ENCODE measurements at places on chromosomes 1 and 21.

DNA sequence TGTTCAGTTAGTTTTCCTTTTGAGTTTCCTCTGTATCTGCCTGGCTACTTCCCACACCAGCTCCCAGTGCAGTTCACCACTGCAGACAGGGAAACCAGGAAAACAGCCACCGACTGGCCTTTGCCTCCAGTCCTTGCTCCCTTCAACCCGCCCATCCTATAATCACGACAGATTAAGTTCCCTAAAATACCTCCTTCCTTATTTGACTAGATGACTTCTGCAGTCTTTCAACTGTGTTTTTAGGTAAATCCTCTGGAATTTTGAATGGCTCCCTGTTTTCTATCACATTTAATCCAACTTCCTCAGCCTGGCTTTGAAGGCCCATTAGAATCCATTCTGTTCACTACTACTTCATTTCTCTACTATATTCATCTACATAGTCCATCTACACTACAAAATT is 37.6 kb downstream of the BEND5 start:
- H3K27me3 ChIP-seq, result no peaks in the 10 kb centered on the region
- H3K27ac ChIP-seq, result no peak overlapping the region

- no peaks in the 10 kb centered on the region for H3K36me3 ChIP-seq
- no peaks in the 10 kb centered on the region for H3K4me1 ChIP-seq
- no peaks in the 10 kb centered on the region for H3K27me3 ChIP-seq
- H3K4me3 ChIP-seq, result no peak overlapping the region
- no peak for DNase-seq
These were observed 257.9 kb upstream of the AJAP1 start for GRCh38 chr1:4396551-4396950.

DNA sequence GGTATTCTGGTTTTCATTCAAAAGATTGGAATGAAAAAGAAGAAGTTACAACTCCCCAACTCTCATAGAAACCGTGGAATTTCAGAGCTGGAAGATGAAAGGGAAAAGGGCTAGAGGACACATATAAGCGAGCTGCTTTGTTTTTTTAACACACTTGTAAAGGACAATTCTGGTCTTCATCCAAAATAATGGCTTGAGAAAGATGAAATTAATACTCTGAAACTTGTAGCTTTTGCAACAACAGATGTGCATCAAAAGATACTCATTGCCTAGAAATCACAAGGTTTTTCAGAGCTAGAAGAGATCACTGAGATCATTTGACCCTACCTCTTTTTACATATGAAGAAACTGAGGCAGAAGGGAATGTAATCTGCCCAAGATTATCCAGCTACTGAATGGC is 25.6 kb downstream of the NR5A2 start:
- no peak for DNase-seq
- H3K36me3 ChIP-seq, result no peaks in the 10 kb centered on the region
- no peak overlapping the region for H3K4me3 ChIP-seq
- H3K27ac ChIP-seq, result no peak overlapping the region
- no peaks in the 10 kb centered on the region for H3K4me1 ChIP-seq
- no peaks in the 10 kb centered on the region for H3K27me3 ChIP-seq

DNA sequence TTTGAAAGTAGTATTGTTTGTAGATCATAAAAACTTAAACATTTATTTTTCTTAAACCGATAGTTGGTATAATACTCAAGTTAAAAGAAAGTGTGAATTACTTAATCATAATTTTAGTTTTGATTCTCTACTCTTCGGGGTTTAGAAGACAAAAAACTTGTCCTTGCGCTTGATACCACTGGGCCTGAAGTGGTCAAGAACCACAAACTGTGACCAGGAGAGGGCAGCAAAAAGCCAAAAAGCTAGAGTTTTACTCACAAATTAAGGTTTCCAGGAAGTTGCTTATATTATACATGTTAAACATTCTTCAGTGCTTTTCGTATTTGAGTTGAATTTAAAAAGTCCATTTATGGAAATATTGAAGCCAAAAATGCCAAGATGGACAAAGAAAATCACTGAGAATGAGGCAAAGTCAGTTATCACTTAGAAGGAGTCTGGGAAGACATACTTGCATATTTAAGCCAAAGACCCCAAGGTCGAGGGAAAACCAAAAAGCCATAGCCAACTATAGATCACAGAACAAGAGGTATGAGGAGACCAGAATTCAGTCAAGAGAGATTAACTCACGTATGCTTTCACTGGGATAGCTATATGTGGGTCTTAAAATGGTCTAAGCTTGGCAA is 34.2 kb downstream of the EFCAB7 start:
- DNase-seq, result no peak
- H3K4me3 ChIP-seq, result no peak overlapping the region
- H3K27me3 ChIP-seq, result no peaks in the 10 kb centered on the region
- H3K4me1 ChIP-seq, result no peaks in the 10 kb centered on the region
- H3K27ac ChIP-seq, result no peak overlapping the region

- peaks cover 5% of the 10 kb centered on the region for H3K4me1 ChIP-seq
- no peaks in the 10 kb centered on the region for H3K36me3 ChIP-seq
- no peak overlapping the region for H3K4me3 ChIP-seq
- no peak for DNase-seq
- H3K27me3 ChIP-seq, result no peaks in the 10 kb centered on the region
These were observed 3.2 kb upstream of the C1orf74 start for GRCh38 chr1:209787551-209787950.

DNA sequence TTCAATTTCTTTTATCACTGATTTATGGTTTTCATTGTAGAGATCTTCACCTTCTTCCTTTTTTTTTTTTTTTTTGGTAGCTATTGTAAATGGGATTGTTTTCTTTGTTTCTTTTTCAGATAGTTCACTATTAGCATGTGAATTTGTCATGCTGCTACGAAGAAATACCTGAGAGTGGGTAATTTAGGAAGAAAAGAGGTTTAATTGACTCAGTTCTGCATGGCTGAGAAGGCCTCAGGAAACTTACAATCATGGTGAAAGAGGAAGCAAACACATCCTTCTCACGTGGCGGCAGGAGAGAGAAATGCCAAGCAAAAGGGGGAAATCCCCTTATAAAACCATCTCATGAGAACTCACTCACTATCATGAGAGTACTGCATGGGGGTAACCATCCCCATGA is 66.4 kb downstream of the DAB1 start:
- no peaks in the 10 kb centered on the region for H3K4me1 ChIP-seq
- no peaks in the 10 kb centered on the region for H3K27me3 ChIP-seq
- no peak for DNase-seq
- H3K4me3 ChIP-seq, result no peak overlapping the region

DNA sequence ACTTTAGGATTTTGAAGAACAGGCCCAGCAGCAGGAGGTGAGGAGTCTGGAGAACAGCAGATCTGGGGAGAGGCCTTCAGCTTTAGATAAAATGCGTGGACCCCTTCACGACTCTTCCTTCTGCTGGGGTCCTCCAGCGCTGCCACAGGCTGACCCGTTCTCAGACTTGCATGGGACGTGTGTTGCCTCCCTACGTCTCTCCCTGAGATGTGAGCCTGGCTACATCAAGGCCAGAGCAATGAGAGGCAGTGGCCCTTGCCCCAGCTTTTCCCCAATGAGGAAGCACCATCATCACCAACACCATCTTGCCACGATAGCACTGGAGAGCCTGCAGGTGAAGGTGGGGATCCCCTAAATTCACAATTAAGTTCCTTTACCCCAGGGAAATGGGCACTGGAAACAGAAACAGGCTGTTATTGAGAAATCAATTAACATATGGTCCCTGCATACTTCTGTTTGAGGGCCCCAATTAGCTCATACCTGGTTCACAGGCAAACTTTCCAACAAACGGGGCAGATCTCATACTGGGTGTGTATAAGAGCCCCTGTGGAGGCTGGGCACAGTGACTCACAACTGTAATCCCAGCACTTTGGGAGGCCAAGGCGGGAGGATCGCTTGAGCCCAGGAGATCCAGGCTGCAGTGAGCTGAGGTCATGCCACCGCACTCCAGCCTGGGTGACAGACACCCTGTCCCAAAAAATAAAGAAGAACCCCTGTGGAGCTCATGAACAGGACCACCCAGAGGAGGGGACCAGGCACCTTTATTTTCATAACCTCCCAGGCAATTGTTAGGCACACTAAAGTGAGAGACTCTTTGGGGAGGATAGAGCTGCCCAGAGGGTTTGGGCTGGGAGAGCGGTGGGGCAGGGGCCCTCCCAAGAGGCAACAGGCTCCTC is 12.1 kb upstream of the ADAMTSL4 start:
- H3K36me3 ChIP-seq, result no peaks in the 10 kb centered on the region
- H3K4me3 ChIP-seq, result no peak overlapping the region
- DNase-seq, result no peak
- H3K27me3 ChIP-seq, result no peaks in the 10 kb centered on the region

GRCh38 chr1:7070389-7071029 is 285.3 kb downstream of the CAMTA1 start:
- no peaks in the 10 kb centered on the region for H3K27me3 ChIP-seq
- no peaks in the 10 kb centered on the region for H3K36me3 ChIP-seq
- H3K4me1 ChIP-seq, result no peaks in the 10 kb centered on the region
- H3K4me3 ChIP-seq, result peak overlapping the region; percentile 9
- DNase-seq, result peak; percentile 70

GRCh38 chr1:175935566-175936115 is 192.2 kb upstream of the TNR start:
- no peak overlapping the region for H3K27ac ChIP-seq
- no peak overlapping the region for H3K4me3 ChIP-seq
- no peaks in the 10 kb centered on the region for H3K27me3 ChIP-seq
- no peaks in the 10 kb centered on the region for H3K4me1 ChIP-seq
- no peak for DNase-seq

GRCh38 chr1:100443811-100444571 is 91.7 kb downstream of the CDC14A start:
- no peak overlapping the region for H3K4me3 ChIP-seq
- no peak for DNase-seq
- no peaks in the 10 kb centered on the region for H3K36me3 ChIP-seq
- no peaks in the 10 kb centered on the region for H3K4me1 ChIP-seq

GRCh38 chr1:157438613-157439012 is 113.7 kb downstream of the FCRL5 start:
- no peaks in the 10 kb centered on the region for H3K4me1 ChIP-seq
- no peaks in the 10 kb centered on the region for H3K27me3 ChIP-seq
- H3K4me3 ChIP-seq, result no peak overlapping the region
- H3K27ac ChIP-seq, result no peak overlapping the region
- no peaks in the 10 kb centered on the region for H3K36me3 ChIP-seq

GRCh38 chr1:168926236-168926635 is 180.3 kb upstream of the ATP1B1 start:
- DNase-seq, result no peak
- no peak overlapping the region for H3K4me3 ChIP-seq
- H3K36me3 ChIP-seq, result no peaks in the 10 kb centered on the region
- no peaks in the 10 kb centered on the region for H3K27me3 ChIP-seq
- H3K4me1 ChIP-seq, result no peaks in the 10 kb centered on the region

DNA sequence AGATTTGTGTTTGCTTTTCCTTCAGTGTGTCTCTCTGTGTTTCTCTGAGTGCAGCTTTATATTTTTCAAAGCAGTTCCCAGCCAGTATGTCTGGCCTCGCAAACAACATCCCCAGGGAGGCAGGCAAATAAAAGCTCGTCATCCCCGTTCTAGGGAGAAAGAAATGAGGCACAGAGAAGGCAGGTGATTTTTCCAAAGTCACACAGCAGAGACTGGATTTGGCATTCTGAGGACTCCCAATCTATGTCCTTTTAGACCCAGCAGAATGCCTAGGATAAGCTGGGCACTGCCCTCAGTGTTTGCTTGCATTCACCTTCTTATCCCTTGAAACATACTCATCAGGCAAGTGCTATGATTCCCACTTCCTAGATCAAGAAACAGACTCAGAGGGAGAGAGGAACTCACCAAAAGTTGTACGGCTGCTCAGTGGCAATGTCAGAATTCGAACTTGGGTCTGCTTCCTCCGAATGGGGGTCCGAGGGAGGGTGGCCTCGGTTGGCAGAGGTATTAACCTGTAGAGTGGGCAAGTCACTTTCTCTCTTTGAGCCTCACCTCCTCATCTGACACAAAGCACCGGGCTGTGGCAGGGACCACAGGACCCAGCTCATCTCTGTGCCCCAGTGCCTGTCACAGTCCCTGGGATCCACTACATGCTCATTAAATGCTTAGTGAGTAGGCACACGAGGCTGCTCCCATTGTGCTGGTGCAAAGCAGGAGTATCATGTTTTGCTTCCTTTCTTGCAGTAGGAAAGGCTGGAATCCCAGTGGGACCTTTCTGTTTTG is 4.2 kb downstream of the RAP1GAP start:
- H3K4me3 ChIP-seq, result no peak overlapping the region
- no peaks in the 10 kb centered on the region for H3K36me3 ChIP-seq
- no peaks in the 10 kb centered on the region for H3K27me3 ChIP-seq

DNA sequence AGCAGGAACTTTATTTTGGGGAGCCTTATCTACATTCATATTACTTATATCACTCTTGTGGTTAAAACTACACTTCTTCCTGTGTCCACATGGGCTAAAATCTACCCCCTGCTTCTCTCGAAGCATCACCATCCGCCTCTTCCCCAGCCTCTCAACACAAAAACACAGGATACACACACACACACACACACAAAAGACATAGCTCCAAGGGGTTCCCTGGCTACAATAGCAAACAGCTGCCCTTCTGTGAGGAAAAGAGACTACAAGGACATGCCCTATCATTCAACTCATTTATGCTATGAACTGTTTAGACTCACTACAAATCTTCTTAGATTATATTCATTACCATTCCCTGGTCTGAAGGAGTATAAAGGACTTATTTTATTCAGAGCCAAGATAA is 155.0 kb downstream of the PIGK start:
- DNase-seq, result no peak
- H3K27me3 ChIP-seq, result no peaks in the 10 kb centered on the region
- H3K36me3 ChIP-seq, result no peaks in the 10 kb centered on the region
- no peak overlapping the region for H3K4me3 ChIP-seq
- H3K27ac ChIP-seq, result no peak overlapping the region

DNA sequence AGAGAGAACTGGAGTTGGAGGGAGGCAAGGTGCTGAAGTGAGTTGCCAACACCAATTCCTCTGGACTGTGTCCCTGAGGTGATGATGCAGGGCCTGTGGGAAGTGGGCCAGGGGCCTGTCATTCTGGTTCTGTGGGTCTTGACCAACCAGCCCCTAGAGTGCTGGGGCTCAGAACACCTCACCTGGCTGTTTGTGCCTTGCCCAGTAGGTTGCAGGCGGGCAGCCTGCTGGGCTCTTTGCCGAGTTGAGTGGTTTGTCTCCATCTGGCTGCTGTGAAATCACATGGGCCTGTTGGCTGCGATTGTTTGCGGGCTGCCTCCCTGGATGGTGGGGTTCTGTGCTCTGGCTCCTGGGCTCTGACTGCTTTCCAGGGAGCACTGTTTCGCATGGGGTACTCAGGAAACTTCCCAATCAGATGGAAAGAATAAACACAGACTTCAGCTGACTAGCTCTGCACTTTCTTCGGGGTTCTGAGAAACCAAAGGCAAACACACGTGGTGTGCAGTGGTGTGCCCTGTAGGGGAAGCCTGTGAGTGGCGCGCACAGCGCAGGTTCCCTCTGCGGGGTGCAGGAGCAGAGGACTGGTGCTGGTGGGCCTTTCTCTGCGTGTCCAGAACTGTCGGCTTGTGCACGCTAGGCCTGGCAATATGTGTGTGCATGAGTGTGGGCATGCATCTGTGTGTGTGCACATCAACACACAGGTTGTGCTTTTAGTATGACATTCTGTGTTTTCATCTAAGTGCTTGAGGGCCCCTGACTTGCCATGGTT is 95.1 kb downstream of the RHOU start:
- H3K27ac ChIP-seq, result no peak overlapping the region
- H3K4me3 ChIP-seq, result no peak overlapping the region
- H3K36me3 ChIP-seq, result no peaks in the 10 kb centered on the region
- H3K27me3 ChIP-seq, result no peaks in the 10 kb centered on the region
- peaks cover 2% of the 10 kb centered on the region for H3K4me1 ChIP-seq

- H3K4me1 ChIP-seq, result peaks cover 8% of the 10 kb centered on the region
- no peaks in the 10 kb centered on the region for H3K27me3 ChIP-seq
- no peak for DNase-seq
- H3K4me3 ChIP-seq, result no peak overlapping the region
- H3K36me3 ChIP-seq, result no peaks in the 10 kb centered on the region
These were observed 235.3 kb upstream of the C1orf105 start for GRCh38 chr1:172185211-172185610.
